Posterior cingulate gyrus (tissue), 11 donors: ENCODE measurements at places on chromosomes 11 and 22.

DNA sequence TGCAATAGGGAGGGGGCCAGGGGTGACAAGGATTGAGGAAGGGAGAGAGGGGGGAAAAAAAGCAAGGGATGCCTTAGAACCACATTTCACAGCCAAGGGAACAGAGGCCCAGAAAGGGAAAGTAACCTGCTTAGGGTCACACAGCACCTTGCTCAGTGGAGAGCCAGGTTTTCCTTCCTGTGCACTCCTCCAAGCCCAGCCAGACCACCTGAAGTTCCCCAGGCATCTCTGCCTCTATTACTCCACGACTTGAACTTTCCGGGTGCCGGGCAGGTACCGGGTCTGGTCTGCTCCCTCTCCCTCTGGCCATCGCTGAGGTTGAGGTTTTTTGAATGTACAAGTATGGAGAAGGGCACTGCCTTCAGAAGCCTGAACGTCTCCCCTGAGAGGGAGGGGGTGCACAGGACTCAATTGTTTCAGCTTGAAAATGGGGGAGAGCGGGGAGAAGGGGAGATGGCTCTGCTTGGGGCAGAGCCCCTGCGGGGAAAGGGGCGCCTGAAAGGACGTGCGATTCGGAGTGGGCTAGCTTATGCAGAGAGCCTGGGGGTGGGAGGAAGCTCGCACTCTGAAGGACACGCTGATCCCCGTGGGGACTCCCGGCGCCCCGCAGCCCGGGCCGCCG, 516 bp upstream of the SERPINH1 start:
- no peak for DNase-seq

- DNase-seq: no peak
Measured at GRCh38 chr22:16847271-16847670, 22.1 kb upstream of the XKR3 start.

GRCh38 chr11:95698676-95699557, 90.7 kb downstream of the FAM76B start:
- no peak for DNase-seq

DNA sequence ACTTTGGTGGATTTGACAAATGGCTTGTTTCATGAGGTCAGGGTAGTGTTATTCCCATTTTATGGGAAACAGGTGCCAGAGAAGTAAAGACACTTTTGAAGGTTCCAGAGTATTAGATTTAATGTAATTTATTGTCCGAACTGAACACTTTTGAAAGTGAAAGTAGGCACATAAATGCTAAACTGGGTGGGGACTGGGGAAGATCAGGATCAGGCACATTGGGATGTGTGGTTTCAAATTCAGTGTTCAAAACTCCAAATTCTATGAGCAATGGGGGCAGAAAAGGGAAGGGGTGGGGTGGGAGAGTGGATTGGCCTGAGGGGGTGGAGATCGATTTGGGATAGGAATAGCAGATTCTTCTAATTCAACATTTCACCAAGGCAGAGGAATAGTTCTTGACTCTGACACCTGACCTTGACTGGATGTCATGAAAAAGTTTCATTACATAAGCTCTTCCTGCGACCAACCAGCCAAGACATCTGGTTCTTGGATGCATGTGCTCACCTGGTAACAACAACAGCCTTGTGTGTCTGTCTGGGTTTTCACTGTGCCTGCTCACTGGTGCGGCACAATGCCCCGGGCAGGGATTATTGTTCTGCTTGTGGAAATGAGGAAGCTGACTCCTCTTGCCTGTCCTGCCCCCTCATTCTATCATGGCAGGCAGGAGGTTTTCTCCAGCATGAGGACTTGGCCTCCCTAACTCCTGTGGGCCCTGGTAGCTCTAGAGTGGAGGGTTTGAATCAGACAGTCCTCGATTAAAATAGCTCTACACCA, 10.8 kb downstream of the PPFIBP2 start:
- DNase-seq: no peak

DNA sequence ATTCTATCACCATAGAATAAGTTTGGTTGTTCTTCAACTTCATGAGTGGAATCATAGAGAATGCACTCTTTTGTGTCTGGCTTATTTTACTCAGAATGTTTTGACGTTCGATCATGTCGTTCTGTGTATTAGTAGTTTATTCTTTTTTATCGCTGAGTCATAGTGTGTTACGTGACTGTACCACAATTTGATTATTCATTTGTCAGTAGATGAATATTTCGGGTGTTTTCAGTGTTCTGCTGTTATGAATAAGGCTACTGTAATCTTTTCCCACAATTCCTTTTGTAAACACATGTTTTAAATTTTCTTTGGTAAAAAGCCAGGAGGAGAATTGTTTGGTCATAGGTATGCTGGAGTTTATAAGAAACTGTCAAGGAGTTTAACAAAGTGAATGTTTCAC, 279.9 kb upstream of the B3GAT1 start:
- no peak for DNase-seq

DNA sequence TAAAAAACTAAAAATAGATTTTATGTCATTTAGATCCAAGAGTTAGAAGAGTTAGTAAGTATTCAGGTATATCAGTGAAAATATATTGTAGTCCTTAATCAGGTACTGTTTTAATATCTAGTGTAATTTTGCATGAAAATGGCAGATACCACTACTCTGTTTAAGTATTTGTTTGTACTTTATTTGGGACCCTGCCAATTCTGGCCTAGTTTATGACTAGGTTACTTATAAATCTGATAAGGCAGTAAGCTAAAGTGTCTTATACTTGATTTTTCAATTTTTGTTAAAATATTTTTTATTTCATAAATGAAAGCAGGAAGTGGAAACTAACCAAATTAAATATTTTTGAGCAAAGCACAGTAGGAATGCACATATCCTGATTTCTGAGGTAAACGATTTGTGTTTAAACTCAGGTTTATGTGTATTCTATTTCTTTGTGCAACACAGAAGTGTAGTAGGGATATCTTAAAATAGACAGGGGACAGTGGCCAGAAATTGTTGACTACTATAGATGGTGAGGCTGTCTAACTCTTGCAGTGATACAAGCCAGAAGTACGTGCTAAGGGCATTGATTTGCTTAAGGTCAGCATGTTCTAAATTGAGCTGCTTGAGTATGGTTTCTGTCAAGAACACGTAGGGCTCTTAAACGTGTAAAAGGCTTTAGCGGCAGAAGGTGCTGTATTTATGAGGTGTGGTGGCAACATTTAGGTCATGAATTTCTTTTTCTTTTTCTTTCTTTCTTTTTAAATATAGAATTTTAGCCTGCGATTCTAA, 34.0 kb downstream of the HIPK3 start:
- no peak for DNase-seq

DNA sequence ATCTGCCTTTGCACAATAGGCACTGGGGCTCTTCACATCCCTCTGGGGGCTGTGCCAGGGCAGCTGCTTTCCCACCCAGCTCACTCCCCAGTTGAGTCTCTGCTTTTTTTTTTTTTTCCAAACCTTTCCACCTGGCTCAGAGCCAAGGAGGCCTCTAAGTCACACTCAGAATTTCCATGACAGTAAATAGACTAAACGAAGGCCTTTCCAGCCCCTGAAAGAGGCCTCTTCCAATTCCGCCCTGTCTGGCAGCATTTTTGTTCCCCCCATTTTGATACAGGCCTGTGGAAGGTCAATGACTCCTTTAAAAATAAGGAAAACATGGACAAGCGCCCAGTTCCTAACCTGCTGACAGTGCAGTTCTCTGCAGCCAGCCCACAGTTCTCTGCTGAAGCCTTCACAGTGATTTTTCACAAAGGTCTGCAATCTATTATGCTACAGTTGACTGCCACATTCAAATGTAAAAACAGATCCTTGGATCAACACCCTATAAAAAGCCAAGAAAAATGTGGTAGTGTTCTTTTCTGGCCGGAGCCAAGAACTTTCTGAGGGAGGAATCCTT, 107.5 kb upstream of the SESN3 start:
- DNase-seq: no peak

- DNase-seq: no peak
Measured at GRCh38 chr11:130554241-130555055, 106.0 kb downstream of the ADAMTS15 start.

- DNase-seq: peak; percentile 59
Measured at GRCh38 chr11:44814881-44815592, 88.3 kb downstream of the TSPAN18 start.

DNA sequence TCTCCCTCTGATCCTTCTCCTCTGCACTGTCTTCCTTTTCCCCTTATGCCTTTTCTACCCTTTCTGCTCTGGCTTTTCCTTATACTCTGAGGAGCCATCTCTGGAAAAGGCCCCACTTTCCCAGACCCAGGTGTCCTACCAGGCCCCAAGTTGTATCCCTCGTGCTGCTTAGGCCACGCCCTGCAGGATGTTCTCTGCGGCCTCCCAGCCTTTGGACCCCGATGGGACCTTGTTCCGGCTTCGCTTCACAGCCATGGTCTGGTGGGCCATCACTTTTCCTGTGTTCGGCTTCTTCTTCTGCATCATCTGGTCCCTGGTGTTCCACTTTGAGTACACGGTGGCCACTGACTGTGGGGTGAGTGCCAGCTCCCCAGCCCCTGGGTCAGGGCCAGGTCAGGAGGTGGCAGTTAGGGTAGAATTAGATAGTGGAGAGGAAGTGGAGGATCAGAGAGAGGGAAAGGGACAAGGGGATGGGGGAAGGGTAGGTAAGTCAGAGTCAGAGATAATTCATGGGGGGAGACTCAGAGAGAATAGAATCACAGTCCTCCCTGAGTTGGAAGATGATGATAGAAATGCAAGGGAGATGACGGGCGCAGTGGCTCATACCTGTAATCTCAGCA, 8.9 kb downstream of the PGAP2 start:
- DNase-seq: no peak

DNA sequence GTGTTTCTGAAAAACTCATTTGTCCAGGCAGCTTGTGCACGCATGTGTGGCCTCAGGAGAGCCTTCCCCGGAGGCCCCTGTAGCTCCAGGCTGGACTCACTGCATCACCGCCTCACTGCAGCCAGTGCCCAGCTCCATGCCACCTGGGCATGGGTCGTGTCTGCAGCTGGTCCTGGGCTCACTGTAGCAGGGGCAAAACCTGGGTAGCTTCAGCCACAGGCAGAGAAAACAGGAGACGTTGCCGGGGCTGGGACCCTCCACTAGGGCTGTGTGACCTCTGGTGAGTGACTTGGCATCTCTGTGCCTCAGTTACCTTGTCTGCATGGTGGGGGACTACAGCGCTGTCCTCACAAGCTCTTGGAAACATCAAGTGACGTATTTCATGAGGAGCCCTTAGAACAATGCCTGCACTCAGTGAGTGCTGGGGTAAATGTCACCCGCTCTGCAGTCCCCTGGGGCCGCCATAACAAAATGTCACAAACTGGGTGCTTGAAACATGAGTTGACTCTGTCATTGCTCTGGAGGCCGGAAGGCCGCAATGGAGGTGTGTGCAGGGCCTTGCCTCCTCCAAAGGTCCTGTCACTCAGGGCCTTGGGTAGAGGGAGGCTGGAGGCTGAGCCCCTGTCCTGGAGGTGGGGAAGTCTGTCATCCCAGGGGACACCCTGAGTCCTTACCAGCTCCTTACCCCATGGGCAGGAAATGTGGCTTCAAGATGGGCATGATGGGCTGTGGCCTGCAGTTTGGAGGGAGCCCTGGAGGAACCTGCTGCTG, 488.7 kb downstream of the TBC1D22A start:
- no peak for DNase-seq

GRCh38 chr22:26725012-26725676, 67.8 kb downstream of the MIAT start:
- DNase-seq: no peak

GRCh38 chr11:73680687-73681086, 34.3 kb downstream of the PLEKHB1 start:
- DNase-seq: no peak

GRCh38 chr22:36257308-36257707, 4.4 kb downstream of the APOL1 start:
- DNase-seq: no peak

- DNase-seq: no peak
Measured at GRCh38 chr11:17546240-17546639, 819 bp upstream of the OTOG start.

GRCh38 chr11:130785380-130786116, 130.7 kb downstream of the SNX19 start:
- no peak for DNase-seq

DNA sequence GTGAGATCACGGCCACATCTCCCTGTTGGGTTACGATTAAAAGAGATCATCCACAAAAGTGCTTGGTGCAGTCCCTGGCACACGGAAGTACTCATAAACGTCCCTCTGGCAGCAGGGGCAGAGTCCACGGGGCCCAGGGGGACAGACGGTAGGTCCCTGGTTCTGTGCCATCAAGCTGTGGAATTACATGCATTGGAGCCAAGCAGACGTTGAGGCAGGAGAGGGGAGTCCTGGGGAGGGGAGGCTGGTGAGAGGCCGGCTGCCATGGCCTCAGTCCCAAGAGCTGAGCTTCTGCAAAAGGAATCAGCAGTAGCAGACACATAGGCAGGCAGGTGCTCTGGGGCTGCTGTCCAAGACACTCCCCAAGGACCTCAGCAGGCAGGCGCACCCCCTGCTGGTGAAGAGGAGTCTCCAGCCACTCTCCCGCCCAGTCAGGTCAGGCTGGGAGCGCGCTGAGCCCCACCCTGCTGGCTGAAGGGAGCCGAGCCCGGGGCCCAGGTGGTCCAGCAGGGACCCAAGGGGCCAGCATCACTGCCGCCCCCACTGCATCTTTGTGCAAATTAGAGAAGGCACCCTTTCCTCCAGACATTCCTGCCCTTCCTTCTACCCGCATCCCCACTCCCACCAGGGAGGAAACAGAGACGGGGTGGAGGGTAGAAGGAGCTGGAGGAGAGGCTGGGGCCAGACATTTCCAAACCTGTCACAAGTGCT, 7.6 kb upstream of the KCTD17 start:
- DNase-seq: no peak

DNA sequence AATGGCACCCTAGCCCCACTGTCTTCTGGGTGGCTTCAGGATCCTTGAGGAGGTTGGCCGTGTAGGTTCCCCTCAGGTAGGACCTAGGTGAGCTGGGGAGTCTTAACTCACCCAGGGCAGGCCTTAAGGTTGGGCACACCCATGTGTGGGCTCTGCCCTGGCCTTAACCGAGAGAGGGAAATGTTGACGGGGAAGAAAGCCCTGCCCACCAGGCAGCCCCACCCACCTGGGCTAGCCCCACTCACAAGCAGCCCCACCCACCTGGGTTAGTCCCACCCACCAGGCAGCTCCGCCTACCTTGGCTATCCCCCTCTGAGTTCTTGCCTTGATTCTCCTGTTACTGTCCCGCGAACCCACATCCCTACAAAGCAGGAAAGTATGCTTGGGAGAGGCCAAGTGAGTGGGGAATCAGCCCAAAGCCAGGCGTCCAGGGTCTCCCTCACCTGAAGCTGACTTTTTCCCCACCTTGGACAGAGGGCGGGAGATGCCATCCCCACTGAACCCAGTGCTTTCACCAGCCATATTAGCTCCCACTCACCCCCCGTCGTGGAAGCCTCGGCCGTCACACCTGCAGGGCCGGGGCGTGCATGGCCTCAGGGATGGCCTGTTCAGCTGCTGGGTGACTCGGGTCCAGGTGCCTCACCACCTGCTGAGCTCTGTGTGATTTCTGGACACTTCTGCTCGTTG, at the start of gene MYEOV:
Gene MYEOV (plus strand): TSS at position 337 of the 687 bp plus-strand sequence. CDS start 1,200 bp downstream, outside the sequence.
- no peak for DNase-seq

GRCh38 chr11:92595052-92595451, 370.4 kb downstream of the FAT3 start:
- DNase-seq: no peak
